ENCODE measurements at places on chromosomes 7 and 10.

GRCh38 chr10:28278842-28279241 is 24.0 kb downstream of the MPP7 start:
- DNase-seq: no peak

DNA sequence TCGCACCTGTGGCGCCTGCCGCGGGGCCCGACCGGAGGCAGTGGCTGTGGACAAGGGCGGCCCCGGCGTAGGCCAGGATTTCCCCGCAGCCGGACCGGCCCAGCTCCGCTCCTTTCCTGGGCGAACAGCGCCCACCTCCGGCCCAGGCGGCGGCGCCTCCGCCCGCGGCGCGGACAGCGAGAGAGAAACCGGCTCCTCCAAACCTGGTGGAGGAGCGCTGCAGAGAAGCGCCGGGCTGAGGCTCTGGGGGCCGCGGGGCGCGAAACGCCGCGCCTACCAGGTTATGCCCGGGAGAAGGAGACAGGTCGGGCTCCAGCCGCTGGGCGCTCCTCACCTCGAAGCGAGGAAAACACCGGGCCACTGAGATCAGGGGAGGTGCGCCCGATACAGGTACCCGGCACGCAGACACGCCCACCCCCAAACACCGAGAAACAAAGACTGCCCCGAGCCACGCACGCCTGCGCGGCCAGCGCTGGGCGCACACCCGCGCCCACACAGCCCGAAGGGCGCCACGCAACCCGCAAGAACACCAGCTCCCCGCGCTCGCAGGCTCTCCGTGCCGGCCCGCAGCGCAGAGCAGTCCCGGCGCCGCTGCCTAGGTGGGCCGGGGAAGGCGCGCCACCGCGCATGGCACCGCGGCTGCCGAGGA is 3.3 kb downstream of the GRID1 start:
- no peak for DNase-seq

DNA sequence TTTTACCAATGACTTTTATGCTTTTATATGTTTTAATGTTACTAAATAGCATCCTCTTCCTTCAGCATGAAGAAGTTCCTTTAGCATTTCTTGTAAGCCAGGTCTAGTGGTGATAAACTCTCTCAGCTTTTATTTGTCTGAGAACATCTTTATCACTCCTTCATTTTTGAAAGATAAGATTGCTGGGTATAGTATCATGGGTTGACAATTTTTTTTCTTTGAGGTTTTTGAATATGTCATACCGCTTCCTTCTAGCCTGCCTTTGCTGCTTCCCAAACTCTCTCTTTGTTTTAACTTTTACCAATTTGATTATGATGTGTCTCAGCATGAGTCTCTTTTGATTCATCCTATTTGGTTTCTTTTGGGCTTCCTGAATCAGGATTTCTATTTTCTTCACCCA is 108.2 kb upstream of the KAT6B start:
- DNase-seq: no peak

DNA sequence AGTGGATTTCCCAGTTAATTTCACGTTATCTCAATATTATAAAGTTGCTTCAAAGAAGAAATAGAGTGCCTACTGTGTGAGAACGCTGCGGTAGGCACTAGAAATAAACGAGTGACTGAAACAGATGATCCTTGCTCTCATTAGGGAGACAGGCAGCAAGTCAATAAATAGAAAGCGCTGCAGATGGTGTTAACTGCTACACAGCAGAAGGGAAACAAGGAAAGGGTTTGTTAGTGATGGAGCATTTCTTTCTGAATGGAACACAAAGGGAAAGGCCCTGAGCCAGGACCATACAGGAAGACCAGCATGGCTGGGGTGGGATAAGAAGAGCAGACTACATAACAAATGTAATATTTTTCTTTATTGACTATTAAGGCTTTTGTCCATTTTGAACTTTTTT is 235.2 kb downstream of the MALRD1 start:
- DNase-seq: no peak

GRCh38 chr7:119888251-119888650 is 384.7 kb upstream of the KCND2 start:
- no peak for DNase-seq

DNA sequence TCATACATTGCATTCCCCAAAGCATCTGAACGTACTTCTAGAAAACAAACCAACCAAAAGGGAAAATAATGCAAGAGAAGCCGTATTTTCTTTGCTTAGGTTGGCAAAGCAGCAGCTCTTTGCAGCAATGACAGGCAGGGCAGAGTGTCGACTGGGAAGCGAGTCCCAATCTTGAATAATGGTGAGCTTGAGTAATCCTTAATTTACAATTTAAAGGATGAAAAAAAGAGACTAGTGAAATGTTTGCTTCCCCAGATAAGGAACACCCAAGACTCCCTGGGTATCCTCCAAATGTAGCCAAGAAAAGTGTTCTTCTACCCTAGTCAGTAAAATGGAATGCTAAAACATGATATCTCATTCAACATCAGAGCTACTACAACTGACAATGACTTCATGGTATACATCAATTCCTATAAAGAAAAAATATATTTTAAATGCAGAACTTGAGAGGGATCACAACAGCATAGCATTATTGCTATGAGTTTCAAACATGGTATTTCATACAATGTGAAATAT is 32.0 kb downstream of the GPAM start:
- DNase-seq: no peak
